ENCODE measurements at places on chromosomes 11 and 22.
A peak's percentile ranks its signal among the peaks of the same experiment; 100 is the strongest.

DNA sequence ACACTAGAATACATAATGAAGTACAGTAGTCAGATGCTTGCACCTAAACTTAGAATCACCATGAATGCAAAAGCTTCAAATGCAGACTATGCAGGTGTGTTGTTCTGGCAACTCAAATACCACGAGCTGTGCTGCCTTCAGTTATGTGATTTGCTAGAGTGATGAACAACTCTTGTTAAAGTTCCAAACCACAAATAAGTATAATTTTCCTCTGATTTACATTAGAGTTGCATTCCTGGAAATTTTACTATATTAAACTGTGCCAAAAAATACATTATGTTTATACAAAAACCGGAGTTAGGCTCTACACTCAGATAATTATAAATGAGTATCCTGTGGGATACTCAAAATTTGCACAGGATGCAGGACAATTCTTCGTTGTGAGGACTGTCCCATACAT lies 3.0 kb downstream of the TMEM218 start:
- H3K36me3 ChIP-seq: peaks cover 7% of the 10 kb centered on the region
- H3K4me3 ChIP-seq: no peak overlapping the region
- peaks cover 36% of the 10 kb centered on the region for H3K4me1 ChIP-seq
- no peak overlapping the region for H3K27ac ChIP-seq
- H3K27me3 ChIP-seq: no peaks in the 10 kb centered on the region

- peaks cover 10% of the 10 kb centered on the region for H3K27me3 ChIP-seq
- H3K27ac ChIP-seq: no peak overlapping the region
- H3K4me1 ChIP-seq: peaks cover 4% of the 10 kb centered on the region
- H3K4me3 ChIP-seq: no peak overlapping the region
Measured at GRCh38 chr11:2452321-2453012, 7.7 kb downstream of the KCNQ1 start.

DNA sequence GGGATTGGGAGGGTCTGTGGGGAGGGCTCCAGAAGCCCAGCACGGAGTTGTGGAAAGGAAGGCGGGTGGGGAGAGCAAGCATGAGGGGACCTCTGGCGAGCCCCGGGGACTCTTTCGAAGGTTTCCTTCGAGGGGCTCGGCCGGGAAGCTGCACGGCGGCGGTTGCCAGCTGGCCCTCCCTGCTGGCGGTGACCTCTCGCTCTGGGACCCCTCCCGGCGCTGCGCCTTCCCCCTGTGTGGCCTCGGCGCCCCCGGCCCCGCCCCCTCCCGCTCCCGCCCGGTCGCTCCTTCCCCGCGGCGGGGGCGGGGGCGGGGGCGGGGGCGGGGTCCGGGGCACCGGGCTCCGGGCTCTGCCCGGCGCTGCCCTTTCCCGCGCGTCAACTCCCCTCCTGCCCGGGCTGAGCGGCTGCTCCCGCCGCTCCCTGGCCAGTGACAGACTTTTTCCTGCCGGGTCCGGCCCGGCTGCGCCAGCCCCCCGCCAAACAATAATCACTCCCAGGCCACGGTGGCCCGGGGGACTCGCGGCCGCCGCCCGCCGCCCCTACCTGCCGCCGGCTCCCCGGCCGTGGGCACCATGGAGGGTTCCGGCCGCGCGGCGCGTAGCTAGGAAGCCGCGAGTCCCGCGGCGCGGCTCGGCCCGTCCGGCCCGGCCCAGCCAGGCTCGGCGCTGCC lies 941 bp downstream of the CLCF1 start:
- H3K27me3 ChIP-seq: no peaks in the 10 kb centered on the region
- H3K4me3 ChIP-seq: peak overlapping the region; percentile 98
- no peak for DNase-seq
- peaks cover 11% of the 10 kb centered on the region for H3K36me3 ChIP-seq

DNA sequence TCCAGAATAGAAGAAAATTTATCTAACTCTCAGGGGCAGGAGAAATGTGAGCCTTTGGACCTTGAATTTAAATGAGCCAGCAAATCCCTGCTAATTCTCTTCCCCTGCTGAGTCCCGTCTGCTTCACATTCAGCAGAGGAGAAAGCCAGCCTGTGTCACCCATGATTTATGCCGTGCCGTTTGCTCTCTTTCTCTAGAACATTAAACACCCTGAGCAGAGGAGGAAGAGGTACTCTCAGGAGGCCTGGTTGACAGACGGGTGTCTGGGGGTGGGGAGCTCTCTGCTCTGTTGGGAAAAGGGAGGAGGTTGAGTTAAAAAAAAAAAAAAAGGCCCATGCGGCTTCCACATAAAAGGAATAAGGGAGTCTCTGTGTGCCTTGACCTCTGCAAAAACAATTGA lies 11.3 kb upstream of the MTMR3 start:
- H3K27ac ChIP-seq: no peak overlapping the region
- H3K4me3 ChIP-seq: no peak overlapping the region
- H3K27me3 ChIP-seq: peaks cover 19% of the 10 kb centered on the region
- no peaks in the 10 kb centered on the region for H3K36me3 ChIP-seq

DNA sequence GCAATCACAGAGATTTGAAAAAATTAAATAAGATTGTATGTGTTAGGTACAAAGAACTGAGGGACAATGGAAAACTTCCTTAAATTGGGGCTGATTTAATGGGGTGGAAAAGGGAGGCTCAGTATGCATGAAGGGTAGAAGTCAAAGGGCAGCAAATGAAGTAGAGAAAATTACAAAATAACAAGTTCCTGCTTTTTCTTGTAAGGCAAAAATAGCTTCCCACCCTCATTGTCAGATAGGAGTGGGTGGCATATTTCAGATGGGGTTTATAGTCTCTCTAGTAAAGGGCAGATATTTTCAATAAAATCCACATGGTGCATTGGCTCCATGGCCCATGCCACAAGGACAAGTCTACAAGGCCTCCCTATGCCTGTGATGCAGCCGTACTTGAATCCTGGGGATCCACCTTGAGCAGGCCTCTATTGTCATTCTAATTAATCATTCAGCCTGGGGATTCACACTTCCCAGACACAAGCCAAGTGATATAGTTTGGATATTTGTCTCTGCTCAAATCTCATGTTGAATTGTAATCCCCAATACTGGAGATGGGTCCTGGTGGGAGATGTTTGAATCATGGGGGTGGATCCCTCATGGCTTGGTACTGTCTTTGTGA lies 36.7 kb upstream of the SESN3 start:
- H3K27ac ChIP-seq: no peak overlapping the region
- DNase-seq: no peak
- H3K27me3 ChIP-seq: peaks cover 10% of the 10 kb centered on the region
- no peak overlapping the region for H3K4me3 ChIP-seq
- H3K4me1 ChIP-seq: peaks cover 8% of the 10 kb centered on the region

DNA sequence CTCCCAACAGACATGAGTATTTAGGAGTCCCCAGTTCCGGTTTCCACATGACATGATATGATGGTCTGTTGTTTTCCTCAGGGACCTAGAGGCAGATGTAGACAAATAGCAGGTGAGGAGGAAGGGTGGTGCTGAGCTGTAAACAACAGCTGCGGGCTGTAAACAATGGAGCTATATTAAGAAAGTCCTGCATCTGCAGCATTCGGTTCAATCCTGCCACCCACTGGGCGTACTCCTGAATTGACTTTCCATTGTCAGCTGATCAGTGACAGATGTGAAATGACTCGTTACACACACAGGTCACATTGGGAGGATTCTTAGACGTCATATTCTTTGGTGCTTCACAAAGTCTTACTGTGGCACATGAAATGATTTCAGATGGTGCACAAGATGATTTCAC lies 26.8 kb upstream of the RAG1 start:
- H3K36me3 ChIP-seq: no peaks in the 10 kb centered on the region
- peaks cover 55% of the 10 kb centered on the region for H3K27me3 ChIP-seq

DNA sequence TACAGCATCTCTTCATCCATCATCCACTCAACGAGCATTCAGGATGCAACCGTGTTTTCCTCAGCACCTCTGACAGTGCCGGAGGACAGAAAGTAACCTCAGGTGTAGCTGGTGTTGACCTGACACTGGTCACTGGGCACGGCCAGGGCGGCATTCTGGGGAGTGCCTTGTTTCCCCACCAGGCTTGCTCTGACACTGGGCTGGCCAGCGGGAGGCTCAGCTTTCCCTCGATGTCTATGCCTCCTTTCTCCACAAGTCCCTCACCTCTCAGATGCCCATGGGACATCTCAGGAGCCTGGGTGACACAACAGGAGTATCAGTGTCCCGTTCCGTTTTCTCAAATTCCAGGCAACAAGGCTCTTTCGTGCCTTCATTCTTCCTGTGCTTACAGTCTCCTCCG lies 28.9 kb downstream of the CD6 start:
- H3K4me3 ChIP-seq: peak overlapping the region; percentile 16
- H3K27me3 ChIP-seq: no peaks in the 10 kb centered on the region
- H3K4me1 ChIP-seq: peaks cover 72% of the 10 kb centered on the region
- no peak for DNase-seq

DNA sequence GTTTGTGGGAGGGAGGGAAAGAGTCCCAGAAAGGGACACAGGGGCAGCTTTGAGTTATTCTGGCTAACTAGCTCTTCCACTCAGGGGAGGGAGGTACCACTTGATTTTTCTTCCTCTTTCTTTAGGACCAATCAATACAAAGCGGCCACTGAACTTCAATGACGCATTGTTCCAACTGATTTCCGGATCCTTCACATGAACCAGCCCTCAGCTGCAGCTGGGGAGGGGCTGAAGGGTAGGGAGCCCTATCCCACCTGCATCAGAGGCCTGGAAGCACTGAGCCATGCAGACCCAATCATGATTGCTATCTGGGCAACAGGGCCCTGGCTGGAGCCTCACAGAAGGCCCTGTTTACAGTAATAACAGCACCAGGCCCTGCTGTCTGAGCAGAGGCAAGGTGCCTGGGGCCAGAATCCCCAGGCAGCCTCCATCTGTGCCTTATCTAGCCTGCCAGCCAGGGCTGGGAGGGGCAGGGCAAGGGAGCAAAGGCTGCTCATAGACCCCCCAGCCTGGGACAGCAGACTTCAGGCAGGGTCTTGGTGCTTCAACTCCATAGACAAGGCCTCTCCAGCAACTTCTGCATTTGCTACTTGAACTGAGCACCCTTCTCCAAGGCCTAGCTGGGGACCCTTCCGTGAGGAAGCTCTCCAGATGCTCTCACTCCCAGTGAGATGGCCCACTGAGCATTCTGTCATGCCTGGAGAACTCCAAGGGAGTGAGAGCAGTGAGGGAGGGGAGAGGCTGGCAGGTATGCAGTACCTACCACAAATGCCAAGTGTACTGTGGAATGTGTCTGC lies 22.5 kb downstream of the CLPB start:
- no peak for DNase-seq
- peaks cover 7% of the 10 kb centered on the region for H3K36me3 ChIP-seq
- peaks cover 16% of the 10 kb centered on the region for H3K4me1 ChIP-seq
- no peak overlapping the region for H3K4me3 ChIP-seq
- H3K27ac ChIP-seq: no peak overlapping the region

DNA sequence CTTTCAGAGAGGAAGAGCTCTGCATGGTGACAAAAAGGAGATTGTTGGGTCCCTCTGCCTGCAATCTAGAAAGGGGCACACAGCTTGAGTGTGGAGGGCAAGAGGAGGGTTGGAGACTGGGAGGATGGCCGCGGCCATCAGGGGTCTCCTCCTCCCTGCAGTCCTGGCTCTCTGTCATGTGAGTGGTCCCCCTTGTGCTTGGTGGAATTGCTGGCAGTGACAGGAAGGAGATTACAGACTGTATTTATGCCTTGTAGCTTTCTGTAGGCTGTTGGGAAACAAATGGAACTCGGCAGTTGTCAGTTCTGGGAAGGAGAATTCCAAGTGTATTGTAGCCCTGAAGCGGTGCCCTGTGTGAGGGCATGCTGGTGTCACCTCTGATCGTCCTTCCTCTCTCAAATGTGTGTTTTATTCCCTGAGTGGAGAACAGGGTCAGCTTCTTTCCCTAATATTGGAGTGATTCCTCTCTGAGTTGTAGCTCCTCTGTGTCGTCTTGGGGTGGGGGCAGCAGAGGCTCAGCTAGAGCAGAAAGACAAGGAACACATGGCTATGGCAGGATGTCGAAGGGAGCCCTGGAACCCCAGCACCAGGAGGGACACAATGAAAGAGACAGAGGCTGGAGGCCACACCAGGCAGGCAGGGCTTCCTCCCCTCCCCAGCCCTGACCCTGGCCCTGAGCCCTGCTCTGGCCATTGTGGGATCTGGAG lies 163.1 kb downstream of the PKNOX2 start:
- H3K4me1 ChIP-seq: no peaks in the 10 kb centered on the region
- peaks cover 72% of the 10 kb centered on the region for H3K27me3 ChIP-seq
- DNase-seq: no peak

- H3K4me1 ChIP-seq: no peaks in the 10 kb centered on the region
- peaks cover 31% of the 10 kb centered on the region for H3K27me3 ChIP-seq
- DNase-seq: no peak
- no peaks in the 10 kb centered on the region for H3K36me3 ChIP-seq
Measured at GRCh38 chr11:36340897-36341296, 44.8 kb downstream of the PRR5L start.

DNA sequence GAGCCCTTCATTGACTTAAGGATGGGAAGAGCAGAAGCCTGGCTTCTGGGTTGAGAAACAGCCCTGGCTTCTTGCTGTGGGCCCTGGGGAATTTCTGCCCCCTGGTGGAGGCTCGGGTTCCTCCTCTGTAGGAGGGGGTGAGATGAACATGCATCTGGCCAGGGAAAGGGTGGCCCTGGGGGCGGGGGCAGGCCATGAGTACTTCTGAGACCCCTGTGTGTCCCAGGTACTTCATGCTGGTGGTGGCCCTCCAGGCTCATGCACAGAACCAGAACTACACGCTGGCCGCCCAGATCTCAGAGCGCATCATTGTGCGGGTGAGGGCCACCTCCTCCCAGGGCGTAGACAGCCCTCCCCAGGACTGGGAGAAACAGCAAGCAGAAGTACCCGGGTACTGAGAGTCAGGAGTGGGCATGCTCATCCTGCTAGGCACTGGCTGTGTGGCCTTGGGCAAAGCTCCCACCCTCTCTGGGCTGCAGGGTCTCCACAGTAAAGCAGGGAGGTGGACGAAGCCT lies 15.8 kb downstream of the TMEM258 start:
- no peak overlapping the region for H3K27ac ChIP-seq
- no peaks in the 10 kb centered on the region for H3K27me3 ChIP-seq
- H3K36me3 ChIP-seq: peaks cover 2% of the 10 kb centered on the region
- peaks cover 20% of the 10 kb centered on the region for H3K4me1 ChIP-seq

DNA sequence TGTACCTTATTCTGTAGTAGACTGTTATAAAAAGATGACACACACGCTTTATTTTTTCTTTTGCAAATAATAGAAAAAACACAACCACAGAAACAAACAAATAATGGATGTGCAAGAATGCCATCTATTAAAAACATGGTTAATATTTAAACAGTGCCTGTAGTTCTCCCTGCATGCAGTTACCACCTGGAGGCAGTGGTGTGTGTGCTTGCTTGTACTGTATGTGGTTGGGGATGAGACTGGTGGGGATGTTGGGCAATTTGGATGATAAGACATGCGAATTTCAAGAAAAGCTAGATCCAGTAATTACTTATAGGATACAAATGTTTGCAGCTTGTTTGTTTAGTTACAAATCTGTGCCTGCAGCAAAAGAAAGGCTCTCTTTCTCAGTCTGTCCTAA lies 3.6 kb downstream of the C11orf87 start:
- peaks cover 29% of the 10 kb centered on the region for H3K27me3 ChIP-seq
- H3K27ac ChIP-seq: no peak overlapping the region
- H3K36me3 ChIP-seq: peaks cover 2% of the 10 kb centered on the region
- H3K4me1 ChIP-seq: no peaks in the 10 kb centered on the region
- no peak overlapping the region for H3K4me3 ChIP-seq

DNA sequence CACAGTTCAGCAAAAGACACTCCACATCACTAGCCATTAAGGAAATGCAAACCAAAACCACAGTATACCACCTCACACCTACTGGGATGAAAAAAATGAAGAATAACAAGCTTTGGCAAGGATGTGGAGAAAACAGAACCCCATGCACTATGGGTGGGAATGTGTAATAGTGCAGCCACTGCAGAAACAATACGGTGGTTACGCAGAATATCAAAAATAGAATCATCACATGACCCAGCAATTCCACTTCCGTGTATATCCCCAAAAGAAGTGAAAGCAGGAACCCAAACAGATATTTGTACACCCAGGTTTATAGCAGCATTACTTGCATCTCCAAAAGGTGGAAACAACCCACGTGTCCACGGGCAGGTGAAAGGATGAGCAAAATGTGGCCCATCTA lies 20.8 kb downstream of the CARS1 start:
- no peak overlapping the region for H3K4me3 ChIP-seq
- peaks cover 26% of the 10 kb centered on the region for H3K4me1 ChIP-seq

Measured in central memory CD8-positive, alpha-beta T cell (primary cell).